ENCODE measurements at places on chromosomes 1 and 21. TPM values are rescaled to one million over a fixed set of nuclear protein-coding genes. Genes with fewer than 3 reads are reported as not detected.

The S100A4 gene
- 585 TPM for total RNA-seq

The CELA2A gene
- total RNA-seq: not detected

The SPRR2G gene
- not detected for total RNA-seq

The CALML6 gene
- total RNA-seq: 0.36 TPM

The FAM72A gene
- total RNA-seq: 2.9 TPM

The RAB25 gene
- total RNA-seq: not detected

The RAB7B gene
- total RNA-seq: 7.4 TPM

The NR1I3 gene
- total RNA-seq: not detected

The ZNF648 gene
- not detected for total RNA-seq

The NFIA gene
- 42.0 TPM for total RNA-seq

The C8A gene
- not detected for total RNA-seq

The ERICH3 gene
- total RNA-seq: not detected

The HSD3B1 gene
- not detected for total RNA-seq

The BLACAT1 gene
- not detected for total RNA-seq

The ACTN2 gene
- total RNA-seq: 0.18 TPM

The AMY2A gene
- total RNA-seq: not detected

The CD34 gene
- 0.27 TPM for total RNA-seq

The OR10J1 gene
- total RNA-seq: not detected

The ZNF692 gene
- 9.6 TPM for total RNA-seq

The PRR9 gene
- not detected for total RNA-seq

The MANEAL gene
- 0.65 TPM for total RNA-seq

The TFF3 gene
- not detected for total RNA-seq

The SPATA46 gene
- not detected for total RNA-seq

The CD53 gene
- total RNA-seq: not detected

The FLAD1 gene
- 5.2 TPM for total RNA-seq

The GJA4 gene
- total RNA-seq: not detected

The GUCA2B gene
- total RNA-seq: not detected

The NBPF4 gene
- not detected for total RNA-seq

The SLX9 gene
- total RNA-seq: 7.4 TPM

The TDRKH gene
- total RNA-seq: 2.1 TPM

The CD5L gene
- total RNA-seq: not detected

The BATF3 gene
- not detected for total RNA-seq

The ALX3 gene
- not detected for total RNA-seq

The TBCE gene
- total RNA-seq: 25.5 TPM

The CD247 gene
- 0.16 TPM for total RNA-seq

The HAPLN2 gene
- not detected for total RNA-seq

The ELAPOR1 gene
- 0.45 TPM for total RNA-seq

The GCSAML gene
- not detected for total RNA-seq

The WDR64 gene
- not detected for total RNA-seq

The TRAPPC10 gene
- 25.3 TPM for total RNA-seq

The FAM76A gene
- 15.6 TPM for total RNA-seq

The FABP3 gene
- total RNA-seq: 44.2 TPM

Measured in fibroblast of the aortic adventitia (primary cell).